HCT116 (cell line): ENCODE measurements at places on chromosomes 5 and 9.
A peak's percentile ranks its signal among the peaks of the same experiment; 100 is the strongest.

DNA sequence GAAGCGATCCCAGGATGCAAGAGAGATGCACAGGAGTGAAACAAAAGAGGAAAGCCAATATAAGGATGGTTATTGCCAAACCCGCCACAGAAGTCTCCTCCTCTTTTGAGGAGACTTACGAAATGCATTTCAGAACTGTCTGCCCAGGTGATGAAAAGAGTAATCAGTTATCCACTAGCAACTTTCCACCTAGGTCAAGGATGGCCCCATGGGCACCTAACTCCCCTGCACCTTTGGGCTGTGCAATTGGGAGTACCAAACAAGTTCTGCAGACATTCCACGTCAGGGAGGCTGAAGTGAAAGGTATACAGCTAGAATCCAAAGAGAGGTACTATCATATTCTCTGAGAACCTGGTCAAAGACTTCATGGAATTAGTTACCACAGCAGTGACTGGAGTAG lies 25.7 kb downstream of the HMGCS1 start:
- DNase-seq = no peak

GRCh38 chr5:174723979-174724483 lies 351 bp upstream of the MSX2 start:
- peak; percentile 59 for DNase-seq

- DNase-seq = no peak
Measured at GRCh38 chr9:87530716-87531115, 33.0 kb downstream of the DAPK1 start.

DNA sequence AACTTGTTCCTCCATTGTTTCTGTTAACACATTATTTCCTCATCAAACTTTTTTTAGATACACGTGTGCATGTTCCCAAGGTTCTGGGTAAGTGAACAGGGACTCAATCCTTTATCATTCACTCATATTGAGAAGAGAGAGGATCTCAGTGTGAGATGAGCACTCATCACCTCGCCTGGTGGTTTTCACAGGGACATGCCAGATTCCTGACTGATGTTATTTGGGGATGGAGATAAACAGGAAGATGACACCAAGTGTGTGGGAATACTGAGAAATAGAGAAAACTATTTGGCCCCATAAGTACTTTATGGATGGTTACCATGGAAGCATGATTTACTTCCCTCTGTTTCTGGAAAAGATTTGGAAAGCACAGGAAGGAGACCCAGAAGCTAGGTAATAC lies 533.3 kb upstream of the DMAC1 start:
- DNase-seq = no peak

GRCh38 chr5:175564716-175565115 lies 86.4 kb downstream of the SFXN1 start:
- DNase-seq = no peak

DNA sequence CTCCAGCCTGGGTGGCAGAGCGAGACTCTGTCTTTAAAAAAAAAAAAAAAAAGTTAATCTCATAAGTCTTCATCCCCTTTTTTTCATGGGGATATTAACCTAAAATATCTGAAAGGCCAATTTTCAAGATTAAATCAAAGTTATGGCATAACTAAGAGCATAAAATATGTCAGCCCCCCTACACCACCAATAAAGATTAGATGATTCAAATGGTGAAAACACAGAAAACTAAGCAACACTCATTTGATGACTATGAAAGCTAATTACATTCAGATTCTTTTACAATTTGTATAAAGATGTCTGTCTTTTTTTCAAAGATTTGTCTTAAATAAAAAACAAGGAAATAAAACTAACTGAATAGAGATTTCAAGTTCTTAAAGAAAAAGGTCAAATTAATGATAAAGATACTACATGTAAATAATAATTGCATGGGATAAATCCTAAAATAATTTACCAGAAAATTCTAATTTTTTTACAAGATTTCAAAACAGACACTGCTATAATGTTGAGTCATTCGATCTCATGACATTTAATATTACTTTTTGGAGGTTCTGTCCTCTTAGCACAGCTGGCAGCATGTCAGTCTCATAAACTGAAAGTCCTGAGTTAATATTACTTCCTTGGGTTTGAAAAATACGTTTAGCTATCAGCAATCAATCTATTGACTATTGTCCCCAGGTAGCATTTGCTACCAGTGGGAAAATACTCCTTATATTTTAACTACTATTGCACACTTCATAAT lies 112.9 kb downstream of the KIAA0825 start:
- no peak for DNase-seq

- no peak for DNase-seq
Measured at GRCh38 chr9:113954591-113954990, 78.5 kb downstream of the ZNF618 start.

DNA sequence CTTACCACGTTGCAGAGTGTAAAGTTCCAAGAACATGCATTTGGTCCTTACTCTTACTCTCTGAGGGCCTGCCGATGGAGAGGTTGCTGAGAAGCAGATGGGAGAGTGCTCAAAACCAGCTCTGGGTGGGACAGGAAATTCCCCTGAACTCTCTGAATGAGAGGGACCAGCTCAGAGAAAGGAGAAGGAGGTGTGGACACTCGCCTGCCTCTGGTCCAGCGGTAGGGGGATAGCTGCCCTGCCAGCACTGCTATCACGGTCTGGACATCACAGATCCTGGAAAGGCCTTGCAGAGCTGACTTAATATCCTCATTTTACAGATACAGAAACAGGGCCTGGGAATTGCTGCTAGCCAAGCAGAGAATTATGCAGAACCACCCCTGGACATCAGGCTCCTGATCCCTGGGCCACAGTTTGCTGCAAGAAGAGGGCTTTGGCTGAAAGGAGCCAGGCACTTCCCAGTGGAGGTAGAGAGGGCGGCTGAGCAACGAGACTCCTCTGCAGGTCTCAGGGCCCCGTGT lies 4.9 kb downstream of the TRAF1 start:
- DNase-seq = no peak

- no peak for DNase-seq
Measured at GRCh38 chr5:127296321-127296720, 5.7 kb downstream of the MEGF10 start.

DNA sequence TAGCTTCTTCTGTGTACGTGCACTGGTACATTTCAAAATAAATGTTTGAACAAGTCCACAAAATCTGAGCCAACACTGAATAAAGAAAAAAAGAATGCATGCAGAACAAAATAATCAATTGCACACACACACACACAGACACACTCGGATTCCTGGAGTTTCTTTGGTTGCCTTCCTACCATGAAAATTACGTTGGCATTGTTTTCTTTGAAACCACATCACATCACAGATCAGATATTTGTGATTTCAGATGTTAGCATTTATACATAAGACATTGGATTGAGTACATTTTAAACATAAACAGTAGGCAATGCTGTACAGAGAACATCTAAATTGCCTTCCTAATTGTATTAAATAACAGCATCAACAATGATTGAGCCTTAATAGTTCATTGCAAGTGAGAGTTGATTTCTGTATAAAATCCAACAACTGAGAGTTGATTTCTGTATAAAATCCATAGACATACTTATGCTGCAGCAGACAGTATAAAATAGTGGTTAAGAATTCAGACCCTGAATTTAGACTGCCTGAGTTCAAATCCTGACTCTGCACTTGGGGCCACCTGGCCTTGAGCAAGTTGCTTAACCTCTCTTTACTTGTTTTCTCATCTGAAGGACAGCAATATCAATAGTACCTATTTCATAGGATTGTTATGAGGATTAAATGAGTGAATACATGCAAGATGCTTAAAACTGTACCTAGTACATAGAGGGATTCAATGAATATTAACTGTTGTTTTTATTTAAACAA lies 101.7 kb upstream of the IFNE start:
- DNase-seq = no peak

GRCh38 chr5:80067531-80068245 lies 32.5 kb downstream of the THBS4 start:
- no peak for DNase-seq

DNA sequence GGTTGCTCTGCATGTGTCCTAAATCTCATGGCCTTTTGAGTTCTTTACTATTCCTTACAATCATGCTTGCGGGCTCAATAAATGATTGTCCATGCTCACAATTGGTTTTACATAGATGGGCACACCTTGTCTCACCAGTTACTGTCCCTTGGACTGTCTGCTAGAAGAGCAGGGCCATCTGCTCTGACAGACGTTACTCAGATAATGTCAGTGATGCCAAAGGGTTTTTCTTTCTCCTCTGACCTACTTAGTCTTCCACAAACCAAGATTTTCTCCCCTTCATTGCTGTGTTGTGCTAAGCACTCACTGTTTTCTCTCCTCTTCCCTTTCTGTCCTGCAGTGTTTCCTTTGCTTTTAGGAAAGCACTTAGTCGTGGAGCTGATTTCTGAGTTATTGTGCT lies 562.3 kb downstream of the KIF4B start:
- DNase-seq = no peak

DNA sequence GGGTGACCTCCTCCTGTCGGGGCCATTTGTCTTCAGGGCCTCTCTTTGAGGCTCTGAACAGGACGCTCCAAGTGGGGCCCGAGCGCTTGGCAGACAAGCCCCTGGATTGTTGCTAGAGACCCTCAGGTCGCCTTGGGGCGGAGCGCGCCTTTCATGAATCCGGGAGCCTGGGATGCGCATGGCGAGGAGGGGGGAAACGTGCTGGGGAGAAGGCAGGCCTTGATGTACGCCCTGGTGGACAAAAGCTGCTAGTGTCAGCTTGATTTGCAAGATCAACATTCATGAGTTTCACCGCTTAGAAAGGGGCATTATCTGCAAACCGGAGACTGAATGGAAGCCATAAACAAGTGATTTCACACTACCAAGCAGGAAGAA lies 226.3 kb downstream of the SMARCA2 start:
- DNase-seq = no peak

DNA sequence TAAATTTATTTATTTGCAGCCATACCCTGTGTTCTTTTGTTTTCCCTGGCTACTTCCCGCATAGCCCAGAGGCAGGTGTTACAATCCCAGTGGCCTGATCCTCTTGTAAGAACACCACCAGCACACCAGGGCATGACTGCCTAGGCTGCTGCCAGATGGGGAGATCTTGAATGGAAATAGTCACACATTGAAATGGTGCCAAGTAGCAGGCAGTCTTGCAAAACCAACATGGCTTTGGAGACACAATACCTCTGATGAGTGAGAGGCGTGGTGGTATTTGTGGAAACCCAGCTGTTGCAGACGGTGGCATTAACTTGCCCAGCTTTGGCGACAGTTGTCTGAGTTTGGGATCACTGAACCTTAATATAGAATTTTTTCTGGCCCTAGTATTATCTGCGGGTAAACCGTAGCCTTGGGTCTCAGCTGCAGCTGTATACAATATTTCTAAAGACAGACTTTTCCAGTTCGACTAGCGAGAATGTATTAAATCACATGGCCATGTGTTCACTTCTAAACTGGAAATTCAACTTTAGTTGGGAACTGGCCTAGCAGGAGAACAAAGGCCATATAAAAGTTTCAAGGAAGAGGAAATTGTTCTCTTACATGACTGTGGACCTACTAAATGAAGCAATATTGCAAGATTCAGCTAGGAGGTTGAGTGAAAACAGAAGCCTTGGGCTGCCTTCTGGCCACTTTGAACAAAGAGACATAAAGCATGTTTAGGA lies 277.0 kb downstream of the SMARCA2 start:
- no peak for DNase-seq

- no peak for DNase-seq
Measured at GRCh38 chr5:102532123-102532522, 33.3 kb upstream of the SLCO6A1 start.

DNA sequence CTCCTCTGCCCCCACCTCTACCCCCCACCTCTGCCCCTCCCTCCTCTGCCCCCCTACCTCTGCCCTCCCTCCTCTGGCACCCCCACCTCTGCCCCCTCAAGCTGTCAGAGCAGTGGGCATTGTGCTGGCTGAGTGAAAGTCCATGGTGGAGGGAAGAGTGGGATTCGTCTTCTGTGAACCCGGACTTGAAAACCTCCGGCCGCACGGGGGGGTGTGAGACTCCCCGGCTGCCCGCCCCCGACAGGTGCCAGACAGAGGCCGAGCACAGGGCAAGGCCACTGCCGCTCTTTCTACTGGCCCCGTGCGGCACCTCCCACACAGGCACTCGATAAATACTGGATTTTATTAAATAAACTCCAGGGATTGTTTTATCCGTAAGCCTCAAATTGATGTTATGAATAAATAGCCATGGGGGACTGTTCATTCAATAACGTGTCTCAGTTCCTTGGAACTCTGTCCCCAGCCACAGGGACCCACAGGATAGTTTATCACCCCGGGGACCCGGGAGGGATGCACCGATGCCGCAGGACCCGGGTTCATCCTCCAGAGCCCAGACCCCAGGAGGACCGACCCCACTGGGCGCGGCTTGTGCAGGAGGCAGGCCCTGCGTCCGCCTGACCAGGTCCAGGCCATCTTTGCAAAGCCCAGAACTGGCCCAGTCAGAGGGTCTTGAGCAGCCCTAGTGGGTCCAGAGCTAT lies 2.6 kb upstream of the QRFP start:
- no peak for DNase-seq

DNA sequence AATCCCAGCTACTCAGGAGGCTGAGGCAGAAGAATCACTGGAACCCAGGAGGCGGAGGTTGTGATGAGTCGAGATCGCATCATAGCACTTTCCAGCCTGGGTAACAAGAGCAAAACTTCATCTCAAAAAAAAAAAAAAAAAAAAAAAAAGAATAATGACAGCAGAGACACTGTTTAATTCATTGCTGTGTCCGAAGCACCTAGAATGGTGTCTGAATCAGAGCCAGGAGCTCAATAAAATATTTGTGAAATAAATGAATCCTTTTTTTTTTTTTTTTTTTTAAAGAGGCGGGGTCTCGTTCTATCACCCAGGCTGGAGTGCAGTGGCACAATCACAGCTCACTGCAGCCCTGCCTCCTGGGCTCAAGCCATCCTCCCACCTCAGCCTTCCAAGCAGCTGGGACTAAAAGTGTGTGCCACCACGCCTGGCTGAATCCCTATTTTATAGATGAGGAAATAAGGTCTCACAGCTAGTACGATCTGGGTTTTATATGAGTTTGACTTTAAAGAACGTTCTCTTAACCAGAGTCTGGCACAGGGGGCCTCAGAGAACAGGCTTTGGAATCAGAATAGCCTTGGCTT lies 47.8 kb downstream of the THOC3 start:
- DNase-seq = peak; percentile 41

- DNase-seq = no peak
Measured at GRCh38 chr9:97848215-97848479, 4.9 kb upstream of the FOXE1 start.

- DNase-seq = no peak
Measured at GRCh38 chr5:156971848-156972525, 9.0 kb upstream of the TIMD4 start.

DNA sequence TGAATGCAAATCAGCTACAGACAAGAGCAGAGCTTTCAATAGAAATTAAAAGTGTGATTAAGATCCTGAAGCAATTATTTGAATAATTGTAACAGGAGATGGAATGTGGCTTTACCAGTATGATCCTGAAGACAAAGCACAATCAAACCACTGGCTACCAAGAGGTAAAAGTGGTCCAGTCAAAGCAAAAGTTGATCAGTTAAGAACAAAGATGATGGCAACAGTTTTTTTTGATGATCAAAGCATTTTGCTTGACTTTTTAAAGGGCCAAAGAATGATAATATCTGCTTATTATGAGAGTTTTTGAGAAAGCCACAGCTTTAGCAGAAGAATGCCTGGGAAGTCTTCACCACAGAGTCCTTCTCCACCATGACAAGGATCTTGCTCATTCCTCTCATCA lies 409.2 kb downstream of the CSNK1G3 start:
- no peak for DNase-seq

GRCh38 chr9:21153336-21154017 lies 11.8 kb upstream of the IFNW1 start:
- DNase-seq = no peak
